ENCODE measurements at places on chromosomes 4 and X. TPM values are rescaled to one million over a fixed set of nuclear protein-coding genes. Genes with fewer than 3 reads are reported as not detected.

The ADAM29 gene
- not detected for total RNA-seq

The TDO2 gene
- total RNA-seq = 693 TPM

The CXCL11 gene
- total RNA-seq = not detected

DNA sequence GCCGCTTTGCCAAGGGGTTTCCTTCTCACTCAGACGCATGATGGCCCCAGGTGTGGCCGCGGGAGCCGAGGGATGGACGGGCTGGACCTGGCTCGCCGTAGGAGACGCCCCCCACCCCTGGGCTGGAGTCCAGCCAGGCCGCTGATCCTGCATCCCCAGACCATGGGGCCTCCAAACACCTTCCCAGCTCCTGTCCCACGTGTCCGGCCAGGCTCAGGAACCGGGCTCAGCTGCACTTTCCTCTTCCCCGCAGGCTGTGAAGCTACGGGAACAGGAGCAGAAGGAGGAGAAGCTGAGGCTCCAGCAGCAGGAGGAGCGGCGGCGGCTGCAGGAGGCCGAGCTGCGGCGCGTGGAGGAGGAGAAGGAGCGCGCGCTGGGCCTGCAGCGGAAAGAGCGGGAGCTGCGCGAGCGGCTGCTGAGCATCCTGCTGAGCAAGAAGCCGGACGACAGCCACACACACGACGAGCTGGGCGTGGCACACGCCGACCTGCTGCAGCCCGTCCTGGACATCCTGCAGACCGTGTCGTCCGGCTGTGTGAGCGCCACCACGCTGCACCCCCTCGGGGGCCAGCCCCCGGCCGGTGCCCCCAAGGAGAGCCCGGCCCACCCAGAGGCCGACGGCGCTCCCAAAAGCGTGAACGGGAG is 9.1 kb downstream of the AKAP17A start:
- DNase-seq = no peak
